Hematopoietic multipotent progenitor cell (in vitro differentiated cells): ENCODE measurements at places on chromosomes 7 and 10. TPM values are rescaled to one million over a fixed set of nuclear protein-coding genes. Genes with fewer than 3 reads are reported as not detected.

- peak; percentile 70 for DNase-seq
Measured at GRCh38 chr10:127880557-127880956, 12.2 kb downstream of the CLRN3 start.

DNA sequence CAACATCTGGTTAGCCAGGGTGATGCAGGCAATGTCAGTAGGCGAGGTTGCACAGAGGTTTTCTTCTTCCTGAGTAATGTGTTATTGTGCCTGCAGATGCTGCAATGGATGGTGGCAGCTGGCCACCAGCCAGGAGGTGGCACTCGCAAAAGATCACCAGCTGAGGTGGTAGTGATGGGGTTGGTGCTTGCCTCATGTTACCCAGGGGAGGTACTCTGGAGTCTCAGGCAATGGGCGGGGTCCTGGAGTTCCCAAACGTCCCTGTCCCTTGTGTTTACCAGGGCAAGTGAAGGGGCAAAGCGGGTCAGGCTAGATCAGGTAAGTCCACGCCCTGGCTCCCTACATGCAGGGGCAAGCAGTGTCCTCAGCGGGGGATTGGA, 21.1 kb downstream of the CLRN3 start:
- DNase-seq: no peak

GRCh38 chr10:110609605-110610004, 34.5 kb upstream of the RBM20 start:
- DNase-seq: no peak

GRCh38 chr10:86667421-86668181, 710 bp upstream of the LDB3 start:
- DNase-seq: no peak

DNA sequence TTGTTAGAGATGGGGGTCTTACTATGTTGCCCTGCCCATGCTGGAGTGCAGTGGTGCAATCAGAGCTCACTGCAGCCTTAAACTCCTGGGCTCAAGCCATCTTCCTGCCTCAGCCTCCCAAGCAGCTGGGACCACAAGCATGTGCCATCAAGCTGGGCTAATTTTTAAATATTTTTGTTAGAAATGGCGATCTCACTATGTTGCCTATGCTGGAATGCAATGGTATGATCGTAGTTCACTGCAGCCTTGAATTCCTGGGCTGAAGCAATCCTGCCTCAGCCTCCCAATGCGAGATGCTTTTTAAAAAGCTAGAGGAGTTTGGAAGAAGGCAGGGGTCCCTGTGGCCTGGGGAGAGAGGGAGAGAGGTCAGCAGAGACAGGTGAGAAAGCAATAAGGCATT, 600.1 kb upstream of the AUTS2 start:
- DNase-seq: no peak

- peak; percentile 73 for DNase-seq
Measured at GRCh38 chr10:4981722-4982471, 18.7 kb downstream of the AKR1C1 start.

- DNase-seq: no peak
Measured at GRCh38 chr10:110790913-110791506, 80.7 kb upstream of the PDCD4 start.

- no peak for DNase-seq
Measured at GRCh38 chr7:55307123-55307916, 57.8 kb upstream of the LANCL2 start.

The IKZF1 gene
- total RNA-seq: 183 TPM

- no peak for DNase-seq
Measured at GRCh38 chr7:108030516-108030915, 27.6 kb upstream of the LAMB1 start.

GRCh38 chr10:71220689-71221540, 8.5 kb downstream of the UNC5B start:
- no peak for DNase-seq

DNA sequence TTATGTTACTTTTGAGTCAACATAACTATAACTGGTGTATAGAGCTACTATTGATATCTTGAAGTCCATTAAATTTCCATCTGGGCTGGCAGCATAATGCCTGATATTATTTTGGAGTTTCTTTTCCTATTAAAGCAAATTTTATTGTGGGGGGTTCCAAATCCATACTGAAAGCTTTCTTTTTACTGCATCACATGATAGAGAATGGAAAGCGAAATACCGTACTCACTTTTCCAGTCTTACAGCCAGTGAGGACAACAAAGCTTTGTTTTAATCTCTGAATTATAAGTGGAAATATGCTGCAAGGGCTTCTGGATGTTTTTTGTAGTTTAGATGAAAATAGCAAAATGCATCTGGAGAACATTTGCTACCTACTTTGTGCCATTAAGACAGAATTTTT, 477.5 kb upstream of the SEMA3D start:
- no peak for DNase-seq

The GPR146 gene
- 33.9 TPM for total RNA-seq

The OR2A7 gene
- 2.7 TPM for total RNA-seq
